ENCODE measurements at places on chromosomes 1 and 21.

GRCh38 chr1:42340901-42341300 lies 5.9 kb upstream of the FOXJ3 start:
- no peak for DNase-seq

DNA sequence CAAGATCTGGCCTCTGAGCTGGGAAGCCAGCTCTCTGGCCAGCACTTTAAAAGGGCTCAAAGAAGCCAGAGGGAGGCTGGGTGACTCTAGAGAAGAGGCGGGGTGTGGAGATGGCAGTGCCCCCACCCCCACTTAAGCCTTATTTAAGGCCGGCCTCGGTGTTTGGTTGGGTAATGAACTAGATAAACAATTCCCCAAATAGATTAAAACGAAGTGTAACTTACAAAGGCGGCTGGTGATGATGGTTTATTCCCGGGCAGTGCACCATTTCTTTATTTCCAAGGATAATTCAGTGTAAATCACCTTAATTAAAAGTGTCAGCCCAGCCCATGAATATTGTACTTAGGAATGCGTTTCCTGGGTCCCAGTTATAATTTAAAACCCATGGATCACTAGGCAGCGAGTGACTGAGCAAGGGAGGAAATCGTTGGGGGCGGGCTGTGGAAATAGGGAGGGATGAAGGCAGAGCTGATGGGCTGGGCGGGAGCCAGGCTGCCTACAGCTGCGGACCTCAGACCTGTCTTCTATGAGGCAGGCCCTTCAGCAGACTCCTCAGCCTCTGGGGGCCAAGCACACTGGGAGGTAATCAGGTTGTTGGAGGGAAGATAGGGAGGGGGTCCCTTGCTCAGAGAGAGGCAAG lies 54.9 kb downstream of the TMEM53 start:
- peak; percentile 53 for DNase-seq

- DNase-seq: peak; percentile 69
These were observed 147.2 kb downstream of the CHD1L start for GRCh38 chr1:147389532-147390184.

GRCh38 chr21:14382486-14382834 lies 486 bp downstream of the HSPA13 start:
- no peak for DNase-seq

DNA sequence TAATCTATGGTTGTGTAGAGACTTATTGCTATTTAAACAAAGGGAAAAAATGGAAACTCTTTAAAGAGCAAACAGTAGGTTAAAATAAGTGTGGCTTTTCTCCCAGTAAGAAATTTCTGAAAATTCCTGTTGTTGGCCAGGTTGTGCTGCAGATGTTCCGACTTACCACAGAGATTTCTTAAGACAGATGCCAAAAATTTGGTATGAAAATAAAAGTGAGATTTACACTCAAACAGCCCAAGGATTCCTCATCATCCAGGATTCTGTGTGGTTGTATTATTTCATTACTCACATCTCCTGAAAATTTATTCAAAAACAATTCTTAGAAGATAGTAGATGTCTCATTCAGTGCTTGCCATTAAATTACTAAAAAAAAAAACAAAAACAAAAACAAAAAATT lies 296.7 kb upstream of the PTBP2 start:
- DNase-seq: no peak

GRCh38 chr1:48028218-48029069 lies 31.3 kb upstream of the TRABD2B start:
- no peak for DNase-seq

- no peak for DNase-seq
These were observed 50.5 kb downstream of the CASZ1 start for GRCh38 chr1:10745886-10746455.

GRCh38 chr1:177171536-177172123 lies 872 bp downstream of the BRINP2 start:
- DNase-seq: no peak

GRCh38 chr1:94597701-94598100 lies 56.1 kb upstream of the F3 start:
- no peak for DNase-seq

DNA sequence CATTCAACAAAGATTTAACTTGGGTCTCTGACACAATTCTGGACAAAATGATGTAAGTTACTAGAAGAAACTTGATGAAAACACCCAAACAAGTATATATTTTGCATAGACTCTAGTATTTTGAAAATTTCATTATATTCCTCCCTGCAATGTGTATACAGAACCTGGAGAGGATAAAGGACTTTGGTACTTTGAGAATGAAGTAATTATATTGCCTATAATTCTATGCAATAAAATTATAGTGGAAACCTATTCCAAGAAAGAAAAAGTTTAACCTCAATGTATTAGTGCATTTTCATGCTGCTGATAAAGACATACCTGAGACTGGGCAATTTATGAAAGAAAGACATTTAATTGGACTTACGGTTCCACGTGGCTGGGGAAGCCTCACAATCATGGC lies 1146.1 kb downstream of the KCNT2 start:
- no peak for DNase-seq

GRCh38 chr1:47612819-47613218 lies 175.0 kb downstream of the FOXD2 start:
- DNase-seq: no peak

GRCh38 chr1:32125313-32125712 lies 17.5 kb downstream of the KPNA6 start:
- no peak for DNase-seq

DNA sequence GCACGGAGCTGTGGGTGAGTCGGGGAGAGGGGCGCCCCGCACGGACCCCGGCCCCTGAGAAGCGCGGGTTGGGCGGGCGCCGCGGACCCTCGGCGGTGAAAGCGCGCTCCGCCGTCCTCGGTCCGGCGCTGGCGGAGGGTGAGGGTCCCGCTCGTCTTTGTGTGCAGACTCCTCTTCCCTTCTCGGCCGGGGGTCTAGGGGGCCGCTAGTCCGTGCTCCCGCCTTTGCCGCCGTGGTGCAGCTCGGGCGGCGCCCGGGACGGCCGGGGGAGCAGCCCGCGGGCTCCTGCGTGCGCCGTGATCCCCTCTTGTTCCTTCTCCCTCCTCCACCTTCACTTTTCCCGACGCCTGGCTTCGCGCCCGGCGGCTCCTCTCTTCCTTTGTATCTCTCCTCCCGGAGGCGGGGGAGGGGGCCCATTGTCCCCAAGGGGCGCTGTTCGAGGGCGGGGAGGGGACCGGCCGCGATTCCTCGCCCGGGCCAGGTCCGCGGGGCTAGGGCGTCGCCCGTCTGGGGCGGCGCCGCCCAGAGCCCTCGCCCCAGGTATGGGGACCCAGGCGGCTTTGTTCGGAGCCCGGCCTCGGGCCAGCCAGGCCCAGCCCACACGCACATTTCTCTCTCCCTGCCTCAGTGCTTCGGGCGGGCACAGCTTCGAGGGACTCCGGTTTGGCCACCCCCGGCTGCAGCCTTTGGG lies 519 bp downstream of the FNBP1L start:
- peak; percentile 69 for DNase-seq

DNA sequence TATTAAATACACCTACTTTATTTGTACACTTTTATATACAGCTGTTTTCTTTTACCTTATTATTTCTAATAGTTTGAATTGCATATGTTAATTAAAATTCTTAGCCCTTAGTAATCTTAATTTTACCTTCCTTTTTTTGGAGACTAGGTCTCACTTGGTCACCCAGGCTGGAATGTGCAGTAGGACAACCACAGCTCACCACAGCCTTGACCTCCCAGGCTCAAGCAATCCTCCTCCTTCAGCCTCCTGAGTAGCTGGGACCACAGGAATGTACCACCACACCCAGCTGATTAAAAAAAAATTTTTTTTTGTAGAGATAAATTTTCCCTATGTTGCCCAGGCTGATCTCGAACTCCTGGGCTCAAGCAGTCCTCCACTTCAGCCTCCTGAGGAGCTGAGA lies 15.0 kb upstream of the SDC3 start:
- peak; percentile 47 for DNase-seq

GRCh38 chr1:225422031-225422605 lies 5.7 kb downstream of the LBR start:
- no peak for DNase-seq

DNA sequence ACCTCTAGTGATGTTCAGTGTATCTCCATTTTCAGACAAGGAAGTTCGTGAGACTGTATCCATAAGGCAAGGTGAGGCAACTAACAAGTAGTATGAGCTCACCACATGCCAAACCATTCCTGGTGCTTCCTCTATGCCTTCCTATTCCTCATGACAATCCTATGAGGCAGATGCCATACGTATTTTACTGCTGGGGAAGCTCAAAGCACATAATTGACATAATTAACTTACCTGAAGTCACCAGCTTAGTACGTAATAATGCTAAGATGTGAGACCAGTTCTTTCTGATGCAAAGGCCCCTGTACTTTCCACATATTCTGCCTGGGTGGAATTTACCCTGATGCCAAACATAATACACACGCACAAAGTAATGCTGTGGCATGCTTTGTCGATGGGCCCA lies 83.6 kb upstream of the NFIA start:
- no peak for DNase-seq

DNA sequence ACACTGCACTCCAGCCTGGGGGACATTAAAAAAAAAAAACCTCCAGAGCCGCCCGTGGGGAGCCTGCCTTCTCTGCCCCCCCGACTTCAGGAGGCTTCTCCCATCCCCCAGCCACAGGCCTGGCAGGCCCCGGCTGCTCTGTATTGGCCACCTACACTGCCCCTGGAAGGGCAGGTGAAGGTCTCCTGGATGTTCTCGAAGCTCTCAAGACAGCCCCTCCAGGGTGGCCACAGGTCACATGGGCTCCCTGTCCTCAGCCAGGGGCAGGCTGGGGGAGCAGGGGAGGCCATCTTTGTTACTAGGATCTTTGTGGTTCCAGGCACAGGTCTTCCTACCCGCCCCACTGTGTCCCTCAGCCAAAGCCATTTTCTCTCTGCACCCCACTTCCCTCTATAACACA lies 32.8 kb downstream of the PADI6 start:
- DNase-seq: no peak

DNA sequence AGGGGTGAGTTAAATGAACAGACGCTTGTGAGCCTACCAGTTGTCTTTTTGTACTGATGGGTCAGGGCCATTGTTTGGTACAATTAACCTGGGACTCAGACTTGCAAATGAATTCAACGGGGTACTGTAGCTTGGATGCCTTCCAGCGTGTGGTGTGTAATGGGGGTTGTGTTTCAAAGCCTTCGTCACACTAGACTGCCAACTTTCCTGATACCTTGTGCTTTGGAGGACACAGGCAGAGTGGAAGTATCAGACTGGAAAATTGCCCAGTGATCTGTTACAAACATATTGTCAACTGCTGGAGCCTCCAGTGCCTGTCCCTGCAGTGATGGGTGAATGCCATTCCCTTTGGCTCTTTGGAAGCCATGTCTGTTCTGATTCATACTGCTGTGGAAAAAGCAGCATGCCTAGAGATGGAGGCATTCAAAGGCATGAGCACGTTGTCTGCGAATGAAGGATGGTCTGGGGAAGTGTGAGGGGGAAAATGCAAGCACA lies 384.5 kb downstream of the LMX1A start:
- DNase-seq: peak; percentile 11

GRCh38 chr21:32520875-32521735 lies 64.2 kb downstream of the TCP10L start:
- DNase-seq: peak; percentile 96

- DNase-seq: no peak
These were observed 76.8 kb downstream of the KCNJ15 start for GRCh38 chr21:38333301-38334272.

- no peak for DNase-seq
These were observed 239.3 kb downstream of the SIPA1L2 start for GRCh38 chr1:232390590-232390989.

DNA sequence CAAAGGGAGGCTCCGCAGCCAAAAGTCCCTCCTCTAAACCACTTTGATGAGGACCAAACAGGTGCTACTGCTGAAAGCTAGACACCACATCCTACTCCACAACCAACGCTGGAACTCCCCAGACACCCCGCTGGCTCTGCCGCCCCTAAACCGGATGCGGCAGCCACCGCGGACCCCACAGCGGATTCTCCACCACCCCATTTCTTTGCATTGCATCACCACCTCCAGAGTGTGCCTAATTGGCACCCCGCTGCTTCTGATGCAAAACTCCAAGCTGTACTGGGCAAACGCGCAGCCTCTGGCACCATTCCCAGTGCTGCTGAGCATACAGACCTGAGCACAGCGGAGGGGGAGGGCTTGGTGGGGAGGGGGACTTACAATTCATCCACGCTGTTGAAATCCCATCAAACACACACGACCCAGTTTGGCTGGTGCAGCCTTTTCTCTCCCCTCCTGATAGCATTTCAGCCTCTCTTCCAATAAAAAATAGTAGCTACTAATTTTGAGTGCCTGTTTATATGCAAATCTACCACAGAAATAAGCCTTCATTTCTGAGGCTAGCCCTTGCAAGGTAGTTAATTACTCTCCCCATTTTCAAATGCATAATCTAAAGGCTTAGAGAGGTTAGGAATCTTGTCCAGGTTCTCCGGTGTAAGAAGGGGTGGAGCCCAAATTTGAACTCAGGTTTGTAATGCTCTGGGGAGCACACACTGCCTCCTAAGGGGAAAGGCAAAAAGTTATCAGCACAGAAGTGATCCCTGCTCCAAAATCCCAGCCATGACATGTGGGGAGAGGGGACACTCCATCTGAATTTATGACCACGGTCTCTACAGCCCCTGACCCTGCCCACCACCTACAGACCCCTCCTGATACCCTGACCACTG lies 12.2 kb upstream of the RGS16 start:
- DNase-seq: peak; percentile 90

- no peak for DNase-seq
These were observed 47.2 kb downstream of the TRIT1 start for GRCh38 chr1:39835935-39836594.

GRCh38 chr1:3035563-3036446 lies 14.5 kb downstream of the ACTRT2 start:
- DNase-seq: no peak

- no peak for DNase-seq
These were observed 3.3 kb downstream of the ACTRT2 start for GRCh38 chr1:3024588-3024987.

DNA sequence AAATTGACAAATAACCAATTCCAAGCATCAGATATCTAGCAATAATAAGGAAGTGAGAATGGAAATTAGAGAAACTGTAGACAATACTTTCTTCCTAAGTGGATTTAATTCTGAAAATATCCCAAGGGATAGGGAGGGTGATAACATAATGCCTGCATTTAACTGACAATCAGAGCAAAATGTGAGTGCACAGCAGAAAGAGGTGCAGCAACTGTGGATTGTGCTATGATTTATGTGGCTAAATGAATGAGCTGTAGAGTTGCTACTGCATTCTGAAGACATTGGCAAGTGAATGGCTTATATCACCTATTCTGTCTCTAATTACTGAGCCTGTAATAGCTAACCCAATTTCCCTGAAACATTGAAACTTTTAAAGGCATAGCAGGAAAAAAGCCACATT lies 39.0 kb downstream of the OLFM3 start:
- no peak for DNase-seq

DNA sequence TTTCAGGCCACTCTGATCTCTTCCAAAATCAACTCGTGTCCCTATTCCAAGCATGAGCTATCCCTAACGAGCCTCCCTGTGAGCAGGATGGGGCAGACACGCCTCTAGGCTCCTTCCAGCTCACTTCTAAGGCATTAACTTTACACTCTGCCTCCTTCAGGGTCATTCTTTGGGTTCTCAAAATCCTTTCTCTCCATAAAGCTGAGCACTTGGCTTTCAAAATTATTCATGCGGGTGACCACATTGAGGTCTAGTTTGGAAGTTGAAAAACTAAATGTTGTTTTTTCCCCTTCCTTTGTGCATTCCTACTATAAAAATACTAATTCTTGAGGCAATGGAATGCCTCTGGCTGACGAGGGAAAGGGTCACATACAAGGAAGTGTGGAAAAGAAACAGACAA lies 33.5 kb upstream of the BMP8B start:
- peak; percentile 81 for DNase-seq

GRCh38 chr1:50949286-50949982 lies 10.6 kb downstream of the FAF1 start:
- DNase-seq: no peak
